DND-41 (cell line): ENCODE measurements at places on chromosomes 2 and 18.

DNA sequence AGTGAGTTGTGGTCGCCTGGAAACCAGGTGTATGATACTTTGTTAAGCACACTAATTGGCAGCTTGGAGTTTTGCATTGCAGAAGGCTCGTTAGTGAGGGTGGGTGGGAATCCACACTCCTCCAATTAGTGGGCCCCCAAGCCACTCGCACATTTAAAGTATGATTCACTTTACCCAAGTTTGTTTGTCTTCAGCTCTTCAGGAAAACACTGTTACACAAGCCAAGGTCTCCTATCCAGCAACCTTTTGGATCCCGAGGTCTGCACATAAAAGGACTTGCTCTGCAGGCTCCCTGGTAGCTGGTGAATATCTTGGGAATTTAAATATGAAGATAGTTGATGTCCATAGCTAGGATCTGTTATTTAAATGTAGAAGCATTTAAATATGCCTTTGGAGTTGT is 66.1 kb downstream of the NPAS2 start:
- DNase-seq, result no peak

DNA sequence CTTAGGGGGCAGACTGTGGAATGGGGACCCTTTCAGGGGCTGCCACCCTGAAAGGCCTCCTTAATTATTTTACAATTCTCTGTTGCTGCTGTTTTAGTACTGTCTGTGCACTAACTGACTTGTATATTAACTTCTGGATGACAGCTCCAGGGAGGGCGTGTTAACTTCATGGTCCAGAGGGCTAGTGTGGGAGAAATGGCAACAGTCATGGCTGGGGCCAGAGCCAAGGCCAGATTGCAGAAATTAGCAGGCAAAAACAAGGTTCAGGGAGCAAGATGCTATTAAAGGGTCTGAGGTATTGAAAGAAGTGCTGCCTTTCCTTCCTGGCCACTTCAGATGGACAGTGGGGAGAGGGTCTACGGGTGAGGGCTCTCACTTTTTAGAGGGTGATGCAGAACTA is 9.1 kb downstream of the WIPF1 start:
- DNase-seq, result no peak

GRCh38 chr2:108571286-108571685 is 37.0 kb downstream of the LIMS1 start:
- no peak for DNase-seq

DNA sequence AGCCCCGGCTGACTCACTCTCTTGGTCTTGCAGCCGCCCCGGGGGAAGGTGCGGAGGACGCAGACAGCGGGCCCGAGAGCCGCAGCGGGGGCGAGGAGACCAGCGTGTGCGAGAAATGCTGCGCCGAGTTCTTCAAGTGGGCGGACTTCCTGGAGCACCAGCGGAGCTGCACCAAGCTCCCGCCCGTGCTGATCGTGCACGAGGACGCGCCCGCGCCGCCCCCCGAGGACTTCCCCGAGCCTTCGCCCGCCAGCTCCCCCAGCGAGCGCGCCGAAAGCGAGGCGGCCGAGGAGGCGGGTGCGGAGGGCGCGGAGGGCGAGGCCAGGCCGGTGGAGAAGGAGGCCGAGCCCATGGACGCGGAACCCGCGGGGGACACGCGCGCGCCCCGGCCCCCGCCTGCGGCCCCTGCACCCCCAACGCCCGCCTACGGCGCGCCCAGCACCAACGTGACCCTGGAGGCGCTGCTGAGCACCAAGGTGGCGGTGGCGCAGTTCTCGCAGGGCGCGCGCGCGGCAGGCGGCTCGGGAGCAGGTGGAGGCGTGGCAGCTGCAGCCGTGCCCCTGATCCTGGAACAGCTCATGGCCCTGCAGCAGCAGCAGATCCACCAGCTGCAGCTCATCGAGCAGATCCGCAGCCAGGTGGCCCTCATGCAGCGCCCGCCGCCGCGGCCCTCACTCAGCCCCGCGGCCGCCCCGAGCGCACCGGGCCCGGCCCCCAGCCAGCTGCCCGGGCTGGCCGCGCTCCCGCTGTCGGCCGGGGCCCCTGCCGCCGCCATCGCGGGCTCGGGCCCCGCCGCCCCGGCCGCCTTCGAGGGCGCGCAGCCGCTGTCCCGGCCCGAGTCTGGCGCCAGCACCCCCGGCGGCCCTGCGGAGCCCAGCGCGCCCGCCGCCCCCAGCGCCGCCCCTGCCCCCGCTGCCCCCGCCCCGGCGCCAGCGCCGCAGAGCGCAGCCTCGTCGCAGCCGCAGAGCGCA is 12.7 kb downstream of the SALL3 start:
- DNase-seq, result no peak

DNA sequence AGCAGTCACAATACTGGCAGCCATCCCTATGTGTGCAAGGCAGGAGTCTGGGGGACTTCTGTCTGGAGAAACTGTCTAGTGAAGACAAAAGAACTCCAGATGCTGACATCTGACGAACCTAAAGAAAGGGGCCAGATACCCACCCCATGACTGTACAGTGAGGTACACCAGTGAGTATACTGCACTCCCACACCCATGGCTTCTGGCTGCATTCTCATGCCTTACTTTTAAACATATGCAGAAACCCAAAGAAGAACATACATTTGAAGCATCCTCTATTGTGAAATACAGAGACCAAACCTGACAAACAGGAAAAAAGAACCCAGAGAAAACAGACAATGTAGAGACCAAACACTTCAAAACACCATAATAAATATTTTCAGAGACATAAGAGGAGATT is 102.2 kb downstream of the ACTR3 start:
- no peak for DNase-seq

GRCh38 chr2:7508296-7508943 is 591.2 kb downstream of the RNF144A start:
- no peak for DNase-seq

- no peak for DNase-seq
Observed at GRCh38 chr18:55301824-55302166, 286.2 kb downstream of the TCF4 start.

GRCh38 chr2:3651691-3652648 is 6.0 kb upstream of the ALLC start:
- DNase-seq, result peak; percentile 73

GRCh38 chr18:61541673-61542072 is 208.4 kb downstream of the CDH20 start:
- no peak for DNase-seq

DNA sequence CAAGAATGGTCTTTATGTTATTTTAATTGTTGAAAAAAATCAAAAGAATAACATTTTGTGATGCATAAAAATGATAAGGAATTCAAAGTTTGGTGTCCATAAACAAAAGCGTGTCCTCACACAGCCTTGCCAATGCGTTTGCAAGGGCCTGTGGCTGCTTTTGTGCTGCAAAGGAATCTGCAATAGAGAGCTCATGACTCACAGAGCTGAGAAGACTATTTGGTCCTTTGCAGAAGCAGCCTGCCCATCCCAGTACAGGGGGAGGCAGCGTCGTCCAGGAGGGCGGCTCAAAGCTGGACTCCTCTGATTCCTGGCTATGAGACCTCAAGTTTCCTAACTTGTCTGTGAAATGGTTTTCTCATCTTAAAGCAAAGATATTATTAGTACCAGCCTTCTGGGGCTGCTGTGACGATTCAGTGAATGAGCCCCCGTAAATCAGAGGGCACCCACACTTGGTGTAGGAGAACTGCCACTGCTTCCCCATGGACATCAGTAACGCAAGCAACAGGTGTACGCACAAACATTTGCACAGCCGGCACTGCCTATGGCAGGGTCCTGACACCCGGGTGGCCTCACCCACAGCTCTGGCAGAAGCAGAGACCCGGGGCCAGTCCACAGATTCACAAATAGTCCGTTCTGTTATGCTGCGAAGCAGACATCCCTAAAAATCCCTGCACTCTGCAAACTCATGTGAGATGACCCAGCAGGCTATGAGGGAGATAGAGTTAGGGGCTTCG is 70.6 kb upstream of the ASAP2 start:
- no peak for DNase-seq

DNA sequence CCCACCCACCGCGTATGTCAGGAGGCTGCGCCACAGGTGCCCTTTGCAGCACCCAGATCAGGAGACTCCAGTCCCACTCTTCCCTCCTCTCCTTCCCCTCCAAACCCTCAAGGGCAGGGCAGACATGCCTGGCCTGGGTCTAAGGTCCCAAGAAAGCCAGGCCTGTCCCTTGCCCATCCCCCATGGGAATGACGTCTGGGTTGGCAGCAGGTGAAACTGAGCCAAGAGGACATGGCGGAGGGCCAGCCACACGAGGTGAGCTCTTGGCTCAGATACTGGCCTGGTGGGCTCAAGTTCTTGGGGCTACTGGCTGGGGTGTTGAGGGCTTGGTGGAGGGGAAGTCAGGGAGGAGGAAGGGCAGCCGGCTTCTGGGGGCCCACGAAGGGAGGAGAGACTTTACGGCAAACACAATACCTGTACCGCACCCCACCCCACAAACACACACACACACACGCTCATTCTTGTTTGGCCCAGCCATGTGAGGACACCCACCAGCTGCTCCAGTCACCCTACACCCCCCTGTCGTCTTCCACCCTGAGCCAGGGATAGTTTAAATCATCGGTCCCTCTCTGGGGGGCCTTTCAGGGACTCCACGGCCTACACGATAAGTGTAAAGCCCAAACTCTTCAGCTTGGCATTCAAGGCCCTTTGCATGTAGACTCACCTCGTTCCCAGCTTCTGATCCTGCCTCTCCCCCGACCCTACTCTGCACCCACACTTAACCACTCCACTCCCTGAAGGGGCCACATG is 24.1 kb upstream of the TNS1 start:
- no peak for DNase-seq

DNA sequence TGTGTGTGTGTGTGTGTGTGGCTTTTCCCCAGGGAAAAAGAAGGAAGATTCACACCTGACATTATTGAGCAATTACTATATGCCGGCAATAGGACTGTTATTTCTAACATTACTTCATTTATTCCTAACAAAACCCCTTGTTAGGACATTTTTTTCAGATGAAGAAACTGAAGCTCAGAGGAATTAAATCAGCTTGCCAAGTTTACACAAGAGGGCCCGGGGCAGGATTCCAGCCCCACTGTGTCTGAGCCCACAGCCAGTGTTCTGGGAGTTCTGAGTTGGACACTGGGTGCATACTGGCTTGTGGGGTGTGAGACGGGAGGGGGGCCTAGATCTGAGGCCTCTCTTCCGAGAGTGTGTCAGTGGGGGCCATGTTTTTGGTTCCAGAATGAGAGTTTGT is 9.9 kb downstream of the TOGARAM2 start:
- no peak for DNase-seq

DNA sequence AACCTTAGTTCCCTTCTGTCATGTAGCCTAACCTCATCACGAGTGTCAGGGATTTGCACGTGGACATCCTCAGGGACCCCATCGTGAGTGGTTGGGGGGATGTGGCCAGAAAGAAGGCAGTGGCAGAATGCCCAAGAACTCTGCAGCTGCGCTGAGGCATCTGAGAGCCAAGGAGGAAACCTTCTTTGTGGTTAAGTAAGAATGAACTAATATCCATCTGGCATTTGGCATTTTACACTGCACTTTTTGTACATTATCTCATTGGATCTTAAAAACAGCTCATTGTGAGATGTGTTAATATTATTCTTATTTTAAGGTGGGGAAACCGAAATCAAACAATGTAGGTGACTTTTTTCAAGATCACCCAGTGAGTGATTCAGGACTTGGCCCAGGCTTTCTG is 32.6 kb upstream of the APCDD1 start:
- peak; percentile 75 for DNase-seq

- DNase-seq, result no peak
Observed at GRCh38 chr2:235461763-235462414, 32.0 kb upstream of the AGAP1 start.

GRCh38 chr2:19973466-19973865 is 16.4 kb downstream of the WDR35 start:
- DNase-seq, result no peak

- no peak for DNase-seq
Observed at GRCh38 chr18:58952858-58953257, 88.2 kb downstream of the ZNF532 start.

DNA sequence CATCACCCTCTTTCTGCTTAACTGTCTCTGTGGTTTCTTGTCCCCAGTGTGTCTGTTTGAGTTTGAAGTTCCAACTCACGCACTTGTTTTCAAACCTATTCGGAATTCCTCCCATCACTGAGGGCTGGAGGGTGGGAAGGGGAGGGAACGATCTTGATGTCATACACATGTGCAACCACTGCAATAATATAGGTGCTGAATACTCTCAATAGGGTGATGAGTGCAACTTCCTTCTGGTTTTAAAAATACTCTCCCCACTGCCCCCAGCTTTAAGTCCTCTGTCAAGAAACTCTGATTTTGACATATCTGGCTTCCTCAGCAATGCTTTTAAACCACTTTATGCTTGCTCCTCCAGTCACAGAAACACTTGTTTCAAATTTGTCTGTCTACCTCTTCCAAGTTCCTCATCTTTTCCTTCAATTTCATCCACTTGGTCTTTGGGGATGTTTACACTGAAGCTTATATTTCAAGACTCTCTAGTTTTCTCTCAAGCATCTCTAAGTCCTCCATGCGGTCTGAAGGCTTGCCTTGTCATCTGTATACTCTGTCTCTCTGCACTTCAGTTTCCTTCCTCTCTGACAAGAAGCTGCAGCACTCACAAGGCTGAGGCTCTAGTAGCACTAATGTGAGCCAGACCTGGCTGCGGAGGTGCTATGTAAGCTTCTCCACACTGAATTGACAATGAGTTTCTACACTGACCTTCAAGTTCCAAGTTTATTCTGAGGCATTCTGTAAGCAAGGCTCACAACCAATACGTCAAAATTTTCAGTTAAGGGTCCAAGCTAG is 422.3 kb downstream of the ZEB2 start:
- DNase-seq, result no peak

DNA sequence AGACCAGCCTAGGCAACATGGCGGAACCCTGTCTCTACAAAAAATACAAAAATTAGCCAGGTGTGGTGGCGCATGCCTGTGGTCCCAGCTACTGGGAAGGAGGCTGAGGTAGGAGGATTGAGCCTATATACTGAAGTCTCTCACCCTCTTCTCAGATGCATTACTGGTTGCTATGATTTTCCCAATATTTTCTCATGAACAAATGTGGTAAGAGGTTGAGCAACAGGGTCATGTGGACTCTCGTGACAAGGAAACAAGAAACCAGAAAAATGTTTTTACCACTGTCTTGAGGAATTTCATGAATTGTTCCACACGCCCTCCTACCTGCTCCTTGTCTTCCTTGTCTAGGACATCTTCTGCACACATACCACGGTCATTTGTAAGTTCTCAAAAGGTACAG is 12.4 kb downstream of the LMAN2L start:
- DNase-seq, result no peak

DNA sequence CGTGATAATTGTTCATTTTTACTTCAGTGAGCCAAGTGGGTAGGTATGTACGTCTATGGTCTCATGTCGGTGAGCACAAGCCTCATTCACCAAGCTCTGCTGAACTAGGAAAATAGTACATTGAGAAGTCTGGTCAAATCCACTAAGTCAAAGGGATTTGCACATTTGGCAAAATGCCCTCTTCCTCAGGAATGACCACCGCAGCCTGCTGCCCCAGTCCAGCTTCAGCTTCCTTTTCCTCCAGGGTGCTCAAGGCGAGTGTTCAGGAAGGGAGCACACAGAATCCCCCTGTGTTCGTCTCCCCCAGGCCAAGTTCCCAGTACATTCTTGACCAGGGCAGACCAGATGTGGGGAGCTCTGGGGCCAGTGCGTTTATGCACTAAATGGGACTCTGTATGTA is 23.0 kb downstream of the TCF7L1 start:
- no peak for DNase-seq

- no peak for DNase-seq
Observed at GRCh38 chr18:62716619-62717168, 1.4 kb downstream of the PHLPP1 start.

- no peak for DNase-seq
Observed at GRCh38 chr18:70135604-70136003, 69.9 kb downstream of the RTTN start.
